Panc1 (cell line): ENCODE measurements at places on chromosomes 2 and 18.

DNA sequence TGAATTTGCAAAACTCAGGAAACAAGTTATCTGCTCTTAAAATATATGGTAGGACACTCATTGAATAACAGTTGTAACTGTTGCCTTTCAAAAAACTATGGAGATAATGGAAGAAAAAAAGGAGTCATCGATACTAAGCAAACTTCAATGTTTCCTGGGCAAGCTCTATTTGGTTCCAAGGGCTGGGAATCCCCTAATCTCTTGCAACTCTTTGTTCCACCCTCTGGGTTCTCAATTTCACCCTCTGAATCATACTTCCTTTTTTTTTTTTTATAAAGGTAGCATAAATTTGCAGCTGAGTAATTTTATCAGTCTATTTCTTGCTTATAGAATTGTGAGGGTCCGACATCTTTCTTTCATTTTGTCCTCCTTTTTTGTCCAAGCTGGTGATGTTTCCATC, 36.7 kb downstream of the SLC9A4 start:
- no peak for DNase-seq

GRCh38 chr2:6589150-6589549, 276.6 kb downstream of the CMPK2 start:
- DNase-seq, result no peak

GRCh38 chr18:35611518-35611917, 30.0 kb downstream of the GALNT1 start:
- DNase-seq, result no peak

DNA sequence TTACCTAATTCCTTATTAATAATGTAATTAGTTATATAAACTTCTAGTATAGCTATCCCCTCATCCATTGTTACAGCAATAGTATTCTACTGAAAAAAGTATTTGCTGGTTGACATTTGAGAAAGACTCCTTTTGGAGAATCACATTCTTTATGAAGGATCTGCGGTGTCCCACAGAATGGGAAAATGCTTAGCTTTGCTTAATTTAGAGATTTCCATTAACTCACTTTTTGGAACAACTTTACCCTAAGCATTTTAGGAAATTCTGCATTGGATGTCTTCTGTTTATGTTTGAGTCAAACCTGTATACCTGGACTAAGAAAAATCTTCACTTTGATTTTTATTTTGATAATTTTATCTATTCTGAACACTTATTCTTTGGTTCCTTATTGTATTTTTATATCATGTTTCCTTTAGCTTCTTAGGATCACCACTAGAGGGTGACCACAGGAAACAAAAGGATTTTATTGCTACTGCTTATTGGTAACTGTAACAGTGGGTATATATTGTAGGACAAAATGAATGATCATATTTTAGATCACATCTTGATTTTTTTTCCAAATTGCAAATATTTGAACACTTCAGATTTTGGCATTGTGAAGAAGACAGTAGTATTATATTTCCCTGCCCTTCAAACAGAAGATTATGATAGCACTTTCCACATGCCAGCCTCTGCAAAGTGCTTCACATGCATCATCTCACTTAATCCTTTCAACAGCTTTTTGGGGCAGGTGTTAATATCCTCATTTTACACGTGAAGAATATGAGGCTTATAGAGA, 79.6 kb downstream of the MIB1 start:
- no peak for DNase-seq

GRCh38 chr2:220555961-220556630, 928.7 kb downstream of the SLC4A3 start:
- DNase-seq, result no peak

GRCh38 chr2:55810622-55811020, 113.0 kb downstream of the EFEMP1 start:
- DNase-seq, result no peak
